ENCODE measurements at places on chromosomes 16 and 17.

- DNase-seq, result no peak
Observed at GRCh38 chr17:73901661-73902415, 257.6 kb upstream of the SDK2 start.

DNA sequence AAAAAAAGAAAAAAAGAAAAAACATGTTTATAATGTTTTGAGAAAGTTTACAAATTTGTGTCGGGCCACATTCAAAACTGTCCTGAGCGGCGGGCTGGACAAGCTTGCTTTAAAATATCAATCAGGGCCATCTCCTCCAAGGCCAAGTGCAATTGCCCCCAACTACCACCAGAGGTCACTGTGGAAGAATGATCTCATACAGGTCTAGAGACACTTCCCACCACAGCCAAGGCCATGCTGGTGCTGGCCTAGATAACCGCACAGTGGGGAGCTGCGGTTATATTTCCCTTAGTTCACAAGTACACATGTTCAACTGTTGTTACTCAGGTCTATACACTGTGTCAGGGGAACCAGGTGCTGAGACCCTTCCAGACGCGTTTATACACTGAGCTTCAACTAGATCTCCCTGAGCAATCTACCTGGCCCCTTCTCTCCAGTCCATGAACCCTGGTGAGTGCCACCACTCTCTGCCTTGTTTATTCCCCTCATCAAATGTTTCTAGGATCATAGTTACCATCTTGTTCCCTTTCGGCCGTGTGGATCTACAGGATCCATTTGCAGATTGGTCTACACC is 83.8 kb upstream of the CCL2 start:
- peak; percentile 37 for DNase-seq

GRCh38 chr17:45729294-45729907 is 54.7 kb upstream of the CRHR1 start:
- DNase-seq, result no peak

GRCh38 chr17:58328195-58329034 is at the start of gene TSPOAP1:
TSS of gene TSPOAP1 (minus strand) at chr17:58328795. CDS start at chr17:58327920, 875 bp downstream.
- DNase-seq, result peak; percentile 71

- no peak for DNase-seq
Observed at GRCh38 chr16:66277311-66278070, 89.0 kb upstream of the CDH5 start.

GRCh38 chr16:17011712-17012111 is 459.0 kb downstream of the XYLT1 start:
- no peak for DNase-seq

GRCh38 chr16:85278839-85279238 is 166.6 kb upstream of the CIBAR2 start:
- no peak for DNase-seq

DNA sequence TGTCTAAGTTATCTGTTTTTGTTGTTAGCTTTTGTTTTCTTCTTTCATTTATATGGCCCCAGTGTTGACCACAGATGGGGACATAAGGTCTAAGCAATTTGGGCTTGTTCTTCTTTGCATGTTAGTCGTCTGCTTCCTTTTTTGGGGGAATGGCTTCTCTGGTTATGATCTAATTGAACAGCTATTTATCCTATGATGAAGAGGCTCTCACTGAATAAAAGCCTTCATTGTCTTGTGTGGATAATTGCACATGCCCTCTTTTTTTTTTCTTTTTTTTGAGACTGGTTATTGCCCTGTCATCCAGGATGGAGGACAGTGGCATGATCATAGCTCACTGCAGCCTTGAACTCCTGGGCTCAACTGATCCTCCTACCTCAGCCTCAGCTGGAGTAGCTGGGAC is 13.7 kb downstream of the SMARCE1 start:
- DNase-seq, result no peak

GRCh38 chr16:82628711-82629110 is 1.9 kb downstream of the CDH13 start:
- no peak for DNase-seq

DNA sequence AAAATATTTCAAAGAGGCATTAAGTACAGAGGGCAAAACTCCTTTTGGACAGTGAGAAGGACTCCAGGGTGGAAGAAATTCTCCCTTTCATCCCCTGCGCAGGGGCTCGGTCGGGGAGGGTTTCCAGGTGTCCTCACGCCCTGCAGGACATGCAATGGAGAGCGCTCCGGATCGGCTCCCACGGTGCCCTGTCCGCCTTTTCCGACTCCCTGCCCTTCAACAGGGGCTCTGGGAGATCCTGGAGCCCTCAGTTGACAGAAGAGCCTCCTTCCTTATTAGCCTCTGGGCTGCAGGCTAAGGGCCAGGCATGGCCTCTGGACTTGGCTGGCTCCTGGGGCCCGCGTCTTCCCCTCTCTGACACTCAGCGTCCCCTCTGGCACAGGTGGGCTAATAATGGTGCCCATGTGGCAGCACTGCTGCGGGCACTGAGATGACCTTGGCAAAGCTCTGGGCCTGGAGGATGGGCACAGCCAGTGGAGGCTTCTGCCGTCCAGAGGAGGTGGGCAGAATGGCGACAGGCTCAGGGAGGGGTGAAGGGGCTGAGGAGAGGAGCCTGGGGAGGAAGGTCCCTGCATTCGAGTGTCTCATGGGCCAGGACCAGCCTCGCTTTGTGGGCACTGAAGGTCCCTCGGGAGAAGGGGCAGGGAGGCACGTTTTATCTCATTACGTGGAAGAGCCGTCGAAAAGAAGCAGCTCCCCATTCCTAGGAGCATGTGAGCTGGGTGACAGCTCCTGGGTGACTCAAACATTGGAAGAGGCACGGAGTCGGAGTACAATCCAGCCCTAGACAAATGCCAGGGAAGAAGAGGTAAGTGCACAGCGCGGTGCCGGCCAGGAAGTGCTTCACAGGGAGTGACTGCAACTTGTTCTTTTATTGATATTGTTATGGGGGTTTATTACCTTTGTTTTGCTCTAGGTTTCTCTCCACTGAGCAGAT is 161.7 kb downstream of the IRF8 start:
- no peak for DNase-seq
